Stimulated activated CD8-positive, alpha-beta memory T cell treated with anti-CD3 and anti-CD28 coated beads, Interleukin-4, amount 100 ng/mL, for 24 hours (primary cell): ENCODE measurements at places on chromosomes 2 and 18.

GRCh38 chr2:11582862-11583752, 49.3 kb downstream of the GREB1 start:
- peak; percentile 47 for DNase-seq

GRCh38 chr18:74540652-74541421, 6.5 kb downstream of the CNDP1 start:
- DNase-seq: no peak

GRCh38 chr2:106849253-106849652, 36.7 kb downstream of the ST6GAL2 start:
- DNase-seq: no peak

- DNase-seq: no peak
These were observed 220.1 kb upstream of the NXPH2 start for GRCh38 chr2:139000131-139000785.

GRCh38 chr2:218285604-218286003, 6.7 kb downstream of the TMBIM1 start:
- no peak for DNase-seq

DNA sequence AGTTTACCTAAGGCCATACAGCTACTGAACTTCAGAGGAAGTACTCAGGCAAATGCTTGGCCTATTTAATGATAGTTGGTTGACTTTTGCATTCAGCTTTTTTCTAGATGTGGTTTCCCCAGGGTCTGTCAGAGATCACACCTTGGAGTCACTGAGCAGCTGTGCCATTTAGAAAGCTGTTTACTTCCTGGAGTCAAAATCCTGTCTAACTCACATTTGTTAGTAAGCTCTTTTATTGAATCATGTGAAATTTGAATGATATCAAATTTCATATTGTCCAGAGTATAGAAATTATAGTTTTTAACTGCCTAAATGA, 7.6 kb upstream of the TRIB2 start:
- no peak for DNase-seq

DNA sequence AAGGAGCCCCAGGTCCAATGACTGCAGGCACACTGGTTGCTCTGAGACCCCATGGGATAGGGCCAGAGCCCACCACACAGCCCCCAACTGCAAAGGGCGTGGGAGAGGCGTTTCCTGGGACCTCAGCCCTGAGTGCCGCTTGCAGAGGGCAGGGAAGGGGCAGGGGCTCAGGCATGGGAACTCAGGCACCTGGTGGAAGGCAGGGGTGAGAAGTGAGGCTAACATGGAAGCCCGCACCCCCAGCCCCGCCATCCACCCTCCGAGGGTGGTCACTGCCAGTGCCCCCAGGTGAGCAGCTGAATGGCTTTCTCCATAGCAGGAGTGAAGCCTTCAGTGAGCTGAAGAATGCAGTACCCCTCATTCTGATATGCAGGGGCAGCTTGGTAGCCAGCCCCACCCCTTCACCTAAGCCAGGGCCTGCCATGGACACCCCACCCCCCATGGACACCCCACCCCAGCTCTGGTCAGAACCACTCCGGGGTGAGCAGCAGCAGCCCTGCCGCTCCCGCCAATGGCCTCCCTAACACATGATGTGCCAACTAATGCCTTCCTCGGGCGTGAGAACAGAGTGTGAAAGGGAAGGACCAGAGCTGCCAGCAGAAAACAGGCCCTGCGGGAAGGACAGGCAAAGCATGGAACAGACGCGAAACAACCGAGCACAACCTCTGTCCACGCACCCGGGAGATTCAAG, 6.6 kb downstream of the KIF1A start:
- DNase-seq: no peak

- DNase-seq: no peak
These were observed 4.3 kb upstream of the SPAG16 start for GRCh38 chr2:213279971-213280370.

- DNase-seq: no peak
These were observed 180.9 kb upstream of the ACVR2A start for GRCh38 chr2:147663962-147664361.

DNA sequence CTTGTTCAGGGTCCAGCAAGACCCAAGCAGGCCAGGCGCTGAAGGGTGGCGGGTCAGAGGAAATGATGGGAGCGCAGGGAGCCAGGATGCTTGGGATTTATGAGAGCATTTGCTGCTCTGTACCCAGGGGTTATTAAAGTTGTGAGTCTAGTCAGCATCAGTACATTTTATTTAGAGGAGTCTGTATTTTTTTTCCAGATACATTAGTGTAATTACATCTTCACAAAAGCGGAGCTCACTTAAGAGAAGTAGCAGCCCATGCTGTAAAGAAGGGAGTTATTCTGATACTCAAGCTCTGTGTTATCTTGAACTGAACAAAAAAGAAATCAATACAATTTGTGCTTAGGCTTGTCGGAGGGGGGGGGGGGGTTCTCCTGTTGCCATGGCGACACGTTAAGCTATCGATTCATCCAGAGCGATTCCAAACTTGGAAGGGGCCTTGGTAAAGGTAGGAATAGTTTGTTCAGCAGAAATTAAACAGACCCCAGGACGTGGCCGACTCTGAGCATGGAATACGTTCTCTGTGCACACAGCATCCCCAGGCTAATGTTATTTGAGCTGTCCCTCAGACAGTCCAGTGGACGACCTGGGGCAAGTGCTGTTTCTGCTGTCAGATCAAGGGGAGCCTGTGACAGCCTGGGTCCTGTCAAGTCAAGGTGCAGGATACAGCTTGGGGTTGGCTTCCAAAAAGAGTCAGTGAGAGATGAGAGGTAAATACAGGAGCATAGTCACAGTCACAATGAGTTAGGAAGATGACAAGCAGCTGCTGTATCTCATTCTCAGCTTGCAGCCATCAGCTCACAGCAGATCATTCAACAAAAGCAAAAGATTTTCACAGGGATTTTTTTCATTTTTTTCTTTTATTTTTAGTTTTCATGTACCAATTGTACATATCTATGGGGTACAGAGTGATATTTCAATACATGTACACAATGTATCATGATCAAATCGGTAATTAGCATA, 387.6 kb downstream of the DCDC2C start:
- no peak for DNase-seq

- DNase-seq: no peak
These were observed 109.6 kb upstream of the STPG4 start for GRCh38 chr2:47264686-47265085.

DNA sequence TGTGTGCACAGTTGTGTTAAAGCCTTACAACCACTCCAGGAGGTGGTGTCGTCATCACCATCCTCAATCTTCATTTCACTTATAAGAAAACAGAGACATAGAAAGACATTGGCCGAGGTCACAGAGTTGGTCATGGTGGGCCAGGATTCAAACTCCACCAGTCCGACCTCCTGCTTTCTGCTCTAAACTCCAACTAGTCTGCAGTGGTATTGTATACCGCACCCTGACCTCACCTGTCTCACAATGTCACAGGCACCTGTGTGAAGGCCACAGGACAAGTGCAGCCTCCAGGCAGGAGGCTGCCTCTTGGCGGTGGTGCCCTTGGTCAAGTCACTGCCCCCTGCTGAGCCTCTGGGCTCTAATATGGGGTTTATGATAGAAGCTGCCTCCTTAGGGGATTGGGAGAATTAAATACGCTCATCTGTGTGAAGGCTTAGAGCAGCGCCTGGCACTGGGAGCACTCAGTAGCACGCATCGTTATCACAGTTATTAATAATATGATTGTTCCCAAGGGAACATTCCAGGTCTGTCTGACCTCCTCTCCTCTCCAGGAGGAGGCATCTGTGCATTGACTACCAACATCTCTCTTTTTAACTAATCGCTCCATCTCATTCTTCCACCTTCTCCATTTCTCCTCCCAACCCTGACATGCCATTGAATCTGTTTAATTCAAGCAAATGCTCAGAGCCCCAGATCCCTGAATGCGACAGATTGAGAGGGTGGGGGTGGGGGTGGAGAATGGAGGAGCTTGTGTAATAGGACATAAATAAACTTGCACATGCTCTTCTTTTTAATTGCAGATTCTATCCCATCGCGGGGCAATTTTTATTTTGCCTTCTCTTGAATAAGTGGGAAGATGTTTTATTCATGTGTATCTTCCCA, 112.7 kb downstream of the MCFD2 start:
- DNase-seq: no peak

DNA sequence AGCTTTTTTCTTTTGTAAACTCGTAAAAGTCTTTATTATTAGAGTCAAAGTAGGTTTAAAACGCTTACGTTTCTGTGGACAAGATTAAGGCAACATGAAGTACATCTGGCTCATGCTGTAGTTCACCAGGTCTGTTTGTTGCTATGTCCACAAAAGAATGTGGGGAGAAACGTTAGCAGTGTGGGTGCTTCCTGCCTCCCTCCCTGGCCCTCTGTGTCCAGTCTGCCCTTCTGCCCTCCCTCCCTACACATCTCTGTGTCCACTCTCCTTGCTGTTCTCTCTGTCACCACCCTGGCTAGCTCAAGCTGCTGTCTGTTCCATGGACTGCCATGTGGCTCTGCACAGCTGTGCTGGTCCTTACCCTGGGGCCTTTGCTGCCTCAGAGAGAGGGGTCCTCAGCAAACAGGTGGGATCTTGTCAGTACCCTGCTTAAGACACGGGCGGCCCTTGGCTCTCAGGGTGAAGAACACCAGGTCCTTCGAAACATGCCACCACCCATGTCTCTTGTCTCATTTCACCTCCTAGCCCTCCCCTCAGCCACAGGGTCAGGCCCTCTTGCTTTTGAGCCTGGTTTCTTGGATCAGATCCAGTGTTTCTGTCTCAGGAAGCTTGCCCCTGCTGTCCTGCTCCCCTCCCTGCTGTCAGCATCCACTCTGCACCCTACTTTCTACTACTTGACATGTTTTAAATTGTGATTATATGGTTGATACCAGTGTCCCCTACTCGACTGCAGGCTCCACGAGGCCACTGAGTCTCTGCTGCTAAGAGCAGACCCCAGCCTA, 79.2 kb downstream of the LIMS1 start:
- DNase-seq: no peak

GRCh38 chr2:143258126-143258892, 129.1 kb downstream of the ARHGAP15 start:
- no peak for DNase-seq

DNA sequence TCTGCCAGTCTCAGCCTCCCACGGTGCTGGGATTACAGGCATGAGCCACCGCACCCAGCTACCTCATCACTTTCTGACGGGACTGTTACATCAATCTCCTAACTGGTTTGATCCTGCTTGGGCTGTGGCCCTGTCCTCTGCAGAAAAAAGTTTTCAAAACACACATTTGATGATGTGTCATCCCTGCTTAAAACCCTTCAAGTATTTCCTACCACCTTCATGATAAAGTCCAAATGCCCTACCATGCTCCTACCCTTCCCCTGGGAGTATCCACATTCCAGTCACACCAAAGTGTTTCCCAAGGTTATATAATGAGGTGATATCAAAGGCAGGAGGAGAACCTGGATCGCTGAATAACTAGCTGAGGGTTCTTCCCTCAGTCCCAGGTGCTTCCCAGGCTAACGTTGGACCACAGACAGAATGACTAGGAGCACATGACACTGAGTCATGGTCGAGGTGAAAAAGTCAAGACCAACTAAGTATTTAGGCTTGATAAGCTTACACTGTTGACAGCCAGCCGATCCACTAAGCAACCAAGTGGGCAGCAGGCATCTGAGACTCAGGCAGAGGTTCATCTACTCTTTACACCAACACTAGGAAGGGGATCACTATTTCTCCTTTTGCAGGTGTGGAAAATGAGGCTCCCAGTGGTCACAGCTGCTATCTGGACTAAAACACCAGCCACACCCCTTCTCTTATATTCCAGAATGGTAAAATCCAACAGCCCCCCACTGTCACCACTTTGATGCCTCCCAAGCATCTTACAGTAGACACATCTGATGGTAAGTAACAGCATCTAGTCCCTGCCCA, 31.8 kb downstream of the CYRIA start:
- DNase-seq: no peak

DNA sequence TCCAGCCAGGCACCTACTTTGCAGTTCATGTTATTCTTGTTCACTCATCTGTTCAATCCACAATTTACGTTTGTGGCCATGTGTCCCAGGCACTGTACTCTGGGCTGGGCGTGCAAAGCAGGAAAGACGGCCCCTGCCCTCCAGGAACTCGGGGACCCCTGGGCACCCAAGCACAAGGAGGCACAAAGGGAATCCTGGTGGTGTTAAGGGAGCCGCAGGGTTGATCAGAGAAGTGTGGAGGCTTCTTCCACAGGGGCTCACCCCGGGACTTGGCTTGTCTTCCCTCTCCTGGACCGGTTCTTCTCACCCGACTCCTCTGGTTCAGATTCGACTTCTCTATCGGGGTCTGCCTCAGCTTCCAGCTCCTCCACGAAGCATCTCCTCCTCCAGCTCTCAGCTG, 230.5 kb downstream of the BCL2 start:
- no peak for DNase-seq

- no peak for DNase-seq
These were observed 104.1 kb upstream of the SEC11C start for GRCh38 chr18:59035591-59035990.

- DNase-seq: no peak
These were observed 199.2 kb downstream of the RAD51AP2 start for GRCh38 chr2:17319090-17319489.

DNA sequence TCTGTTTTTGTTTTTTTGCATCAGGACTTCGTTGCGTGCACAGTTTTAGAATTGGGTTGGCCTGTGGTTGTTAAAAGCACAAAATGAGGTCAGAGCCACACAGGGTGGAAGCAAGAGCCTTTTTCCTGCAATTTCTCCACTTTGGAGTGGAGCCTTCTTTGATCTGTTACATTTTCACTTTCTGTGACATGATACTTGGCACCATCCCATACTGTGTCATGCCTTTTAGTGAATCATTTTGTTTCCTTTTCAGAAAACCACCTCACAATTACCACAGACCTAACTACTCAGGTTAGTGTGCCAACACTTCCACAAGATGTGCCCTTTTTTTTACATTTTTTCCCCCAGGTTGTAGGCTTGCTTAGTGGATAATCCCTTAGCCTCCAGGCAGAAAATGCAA, 32.5 kb downstream of the MERTK start:
- DNase-seq: no peak

DNA sequence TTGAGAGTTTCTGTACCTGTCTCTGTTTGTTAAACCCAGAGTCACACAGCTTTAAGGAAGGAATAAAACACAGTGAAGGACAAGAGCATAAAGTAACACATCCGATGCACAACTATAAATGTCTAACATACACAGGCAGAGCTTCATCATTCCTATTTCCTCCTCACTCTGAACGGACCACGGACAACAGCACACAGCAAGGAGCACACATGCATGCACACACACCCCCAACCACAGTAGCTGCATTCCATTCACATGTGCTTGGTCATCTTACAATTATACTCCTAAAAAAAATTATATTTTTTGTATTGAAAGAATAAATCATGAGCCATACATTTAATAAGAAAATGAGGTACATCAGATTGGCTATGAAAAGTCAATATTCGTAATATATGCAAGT, 58.3 kb downstream of the ID2 start:
- no peak for DNase-seq

DNA sequence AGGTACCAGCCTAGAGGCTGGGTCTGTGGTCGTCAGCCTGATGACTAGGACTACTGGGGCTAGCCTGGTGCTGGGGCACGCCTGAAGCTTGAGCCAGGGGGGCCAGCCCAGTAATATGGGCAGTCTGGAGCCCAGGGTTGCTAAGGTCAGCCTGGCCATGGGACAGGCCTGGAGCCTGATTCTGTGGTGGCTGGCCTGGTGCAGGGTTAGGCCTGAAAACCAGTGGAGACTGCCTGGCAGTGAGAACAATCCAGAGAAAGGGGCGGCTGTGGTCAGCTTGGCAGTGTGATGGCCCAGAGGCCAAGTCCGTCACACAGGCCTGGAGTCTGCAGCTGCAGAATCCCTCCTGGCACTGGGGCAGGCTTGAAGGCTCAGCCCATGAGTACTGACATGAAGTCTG, 445.8 kb downstream of the SATB2 start:
- no peak for DNase-seq
